Activated naive CD4-positive, alpha-beta T cell (primary cell): ENCODE measurements at places on chromosomes 7 and 10.
A peak's percentile ranks its signal among the peaks of the same experiment; 100 is the strongest.

GRCh38 chr10:86310291-86310690, 56.3 kb downstream of the GRID1 start:
- no peak for DNase-seq

DNA sequence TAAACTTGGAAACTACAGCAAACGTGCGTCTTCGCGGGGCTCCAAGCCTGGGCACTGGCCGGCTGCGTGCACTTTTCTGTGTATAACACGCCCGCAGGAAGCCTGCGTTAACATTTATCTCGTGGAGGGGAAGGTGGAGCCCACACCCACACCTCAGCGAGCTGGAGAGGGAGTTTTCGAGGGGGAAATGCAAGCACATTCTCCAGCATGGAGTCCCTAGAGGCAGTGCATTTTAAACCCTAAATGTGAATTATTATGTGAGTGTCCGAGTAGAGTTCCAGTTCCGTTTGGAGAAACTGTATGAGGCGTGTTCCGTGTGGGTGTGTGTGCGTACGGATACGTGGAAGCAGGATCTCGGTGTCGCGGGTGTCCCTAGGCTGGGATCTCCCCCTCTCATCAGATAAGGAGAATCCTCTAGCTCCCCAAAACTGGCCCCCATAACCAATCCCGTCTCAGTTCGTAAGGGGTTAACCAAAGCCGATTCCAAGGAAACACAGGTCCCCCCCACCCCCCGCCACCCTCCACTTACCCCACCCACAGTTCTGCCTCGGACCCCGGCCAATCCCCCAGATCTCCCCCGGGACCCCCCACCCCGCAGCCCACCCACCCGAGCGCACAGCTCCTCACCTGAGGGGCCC, 403 bp downstream of the CDK6 start:
- DNase-seq: peak; percentile 16

DNA sequence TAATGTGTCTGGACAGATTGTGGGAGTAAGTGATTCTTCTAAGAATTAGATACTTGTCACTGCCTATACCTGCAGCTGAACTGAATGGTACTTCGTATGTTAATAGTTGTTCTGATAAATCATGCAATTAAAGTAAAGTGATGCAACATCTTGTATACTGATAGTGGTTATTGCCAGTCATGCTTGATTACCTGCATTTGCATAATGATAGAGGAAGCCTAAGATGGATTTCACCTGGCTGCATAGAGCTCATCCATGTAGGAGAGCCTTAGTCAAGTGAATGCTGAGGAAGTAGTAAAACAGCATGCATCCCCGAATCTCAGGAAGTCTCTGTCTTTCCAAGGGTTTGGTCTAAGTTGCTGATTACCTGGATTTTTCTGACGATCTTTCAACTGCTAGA, 64.2 kb upstream of the CAPZA2 start:
- DNase-seq: no peak

- no peak for DNase-seq
Measured at GRCh38 chr10:49141541-49142332, 7.9 kb upstream of the FAM170B start.

- no peak for DNase-seq
Measured at GRCh38 chr7:15178065-15178464, 275.5 kb upstream of the DGKB start.

GRCh38 chr7:87715545-87715944, 87.3 kb downstream of the RUNDC3B start:
- DNase-seq: no peak
